IPS-NIHi11 (cell line): ENCODE measurements at places on chromosomes 2 and 18.

DNA sequence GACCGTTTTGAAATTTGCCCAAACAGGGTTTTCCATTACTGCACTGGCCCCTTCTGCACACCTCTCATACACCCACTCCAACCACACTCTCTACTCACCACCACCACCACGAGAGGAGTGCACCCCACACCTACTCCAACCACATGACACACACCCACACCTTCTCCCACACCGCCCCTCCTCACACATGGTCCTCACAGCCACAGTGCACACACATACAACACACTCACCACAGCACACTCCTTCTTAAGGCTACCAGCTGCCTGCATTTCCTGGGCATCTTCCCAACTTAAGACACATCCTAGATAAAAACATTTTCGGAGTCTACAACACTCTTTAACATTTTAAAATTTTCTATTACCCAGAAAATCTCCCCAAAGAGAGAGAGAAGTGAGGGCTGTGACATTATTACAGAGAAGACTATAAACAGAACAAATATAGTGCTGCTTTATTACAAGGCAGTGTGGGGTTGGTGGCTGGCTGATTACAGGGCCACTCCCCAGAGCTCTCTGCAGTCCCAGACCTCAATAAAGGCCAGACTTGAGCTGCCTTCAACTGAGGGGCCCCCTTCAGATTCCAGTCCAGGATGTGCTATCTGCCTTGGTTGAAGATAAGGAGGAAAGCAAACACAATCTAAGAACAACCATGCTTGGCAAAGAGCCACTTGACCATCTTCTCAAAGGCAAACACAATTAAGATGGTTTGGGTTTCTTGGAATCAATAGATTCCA, 36.1 kb downstream of the NHEJ1 start:
- DNase-seq, result no peak

- DNase-seq, result no peak
Measured at GRCh38 chr2:155209696-155210450, 511.4 kb downstream of the KCNJ3 start.

DNA sequence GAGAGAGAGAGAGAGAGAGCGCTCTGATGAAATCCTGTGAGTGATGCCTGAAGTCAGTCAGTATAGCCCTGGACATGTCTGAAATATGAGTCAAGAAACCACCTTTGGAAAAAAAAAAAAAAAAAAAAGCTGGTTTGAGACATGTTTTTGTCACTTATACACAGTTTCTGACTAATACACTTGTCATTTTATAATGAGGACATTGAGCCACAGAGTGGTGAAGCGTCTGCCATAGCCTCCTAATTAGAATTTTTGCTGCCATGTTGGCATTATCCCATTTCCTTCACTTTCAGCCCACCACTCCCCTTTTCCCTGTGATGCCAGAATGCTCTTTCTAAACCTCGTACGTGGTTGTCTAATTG, 15.7 kb upstream of the MYO3B start:
- DNase-seq, result no peak

DNA sequence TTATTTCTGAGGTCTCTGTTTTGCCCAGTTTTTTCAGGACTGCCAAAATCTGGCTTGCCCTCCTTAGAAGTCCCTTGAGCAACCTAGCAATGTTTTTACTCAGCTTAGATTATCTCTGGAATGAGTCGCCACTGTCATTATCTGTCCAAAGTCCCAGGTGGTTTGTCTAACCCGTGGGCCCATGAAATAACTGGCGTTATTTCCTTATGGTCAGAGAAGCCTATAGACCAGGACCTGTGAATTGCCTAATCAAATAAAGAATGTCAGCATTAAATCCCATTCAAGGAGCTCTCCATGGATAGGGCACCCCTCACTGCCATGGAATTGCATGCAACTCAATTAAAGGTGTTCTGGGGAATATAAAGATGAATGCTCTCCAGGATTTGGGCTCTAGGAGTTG, 373.9 kb downstream of the SETBP1 start:
- no peak for DNase-seq

GRCh38 chr2:113818382-113818951, 62.0 kb upstream of the SLC35F5 start:
- peak; percentile 68 for DNase-seq

GRCh38 chr18:28411806-28412205, 234.9 kb upstream of the CDH2 start:
- DNase-seq, result peak; percentile 42

DNA sequence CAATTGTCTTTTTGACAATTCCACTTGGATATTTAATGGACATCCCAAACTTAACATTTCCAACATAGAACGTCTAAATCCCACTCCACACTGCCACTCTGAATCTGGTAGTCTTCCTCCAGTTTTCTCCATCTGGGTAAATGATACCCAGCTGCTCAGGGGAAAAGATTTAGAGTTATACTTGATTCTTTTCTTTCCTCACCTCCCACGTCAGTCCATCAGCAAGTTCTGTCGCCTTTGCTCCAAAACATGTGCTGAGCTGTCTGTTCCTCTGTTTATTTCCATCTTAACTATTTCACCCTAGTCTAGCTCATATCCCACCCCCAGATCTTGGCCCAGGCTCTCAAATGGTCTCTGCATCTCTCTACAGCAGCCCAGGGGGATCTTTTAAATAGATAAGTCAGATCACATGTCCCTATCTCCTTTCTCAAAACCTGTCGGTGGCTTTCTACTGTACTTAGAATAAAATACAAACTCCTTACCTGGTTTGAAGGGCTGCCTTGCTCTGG, 43.4 kb upstream of the GMCL1 start:
- DNase-seq, result no peak

- DNase-seq, result no peak
Measured at GRCh38 chr2:4085186-4085585, 381.8 kb downstream of the DCDC2C start.

GRCh38 chr2:37885329-37885993, 39.6 kb upstream of the RMDN2 start:
- DNase-seq, result no peak
